Spinal cord (tissue), 10 donors: ENCODE measurements at places on chromosomes 6 and 20. TPM values are rescaled to one million over a fixed set of nuclear protein-coding genes. Genes with fewer than 3 reads are reported as not detected.

GRCh38 chr6:38215225-38215624 lies 395.7 kb downstream of the ZFAND3 start:
- no peaks in the 10 kb centered on the region for H3K27me3 ChIP-seq
- H3K27ac ChIP-seq, result peak overlapping the region; percentile 6
- H3K4me1 ChIP-seq, result peaks cover 38% of the 10 kb centered on the region

DNA sequence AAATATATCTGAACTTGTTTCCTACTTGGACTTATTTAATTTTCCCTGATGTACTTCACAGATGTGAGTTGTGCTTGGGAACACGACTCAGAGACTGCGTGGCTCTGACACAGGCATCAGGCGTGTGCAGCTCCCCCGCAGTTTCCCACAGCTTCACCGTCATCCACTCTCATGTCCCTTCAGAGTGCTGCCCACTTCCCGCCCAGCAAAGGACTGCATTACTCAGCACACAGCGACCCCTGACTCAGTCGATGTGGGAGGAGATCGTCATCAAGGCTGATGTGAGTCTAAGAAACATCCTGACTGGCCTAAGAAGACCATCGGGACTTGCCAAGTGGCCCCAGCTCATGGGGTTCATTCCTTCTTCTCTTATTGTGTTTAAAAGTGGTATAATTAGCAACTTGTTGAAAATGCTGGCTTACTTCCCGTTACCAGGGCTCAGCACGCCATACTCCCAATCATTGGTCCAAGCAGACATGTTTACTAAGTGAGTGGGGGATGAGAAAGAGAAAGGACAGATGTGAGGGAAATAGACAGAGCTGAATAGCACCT lies 539.4 kb upstream of the JARID2 start:
- DNase-seq, result no peak
- H3K27me3 ChIP-seq, result no peaks in the 10 kb centered on the region
- no peak overlapping the region for H3K27ac ChIP-seq
- no peaks in the 10 kb centered on the region for H3K36me3 ChIP-seq
- H3K4me3 ChIP-seq, result no peak overlapping the region
- H3K4me1 ChIP-seq, result peaks cover 4% of the 10 kb centered on the region

DNA sequence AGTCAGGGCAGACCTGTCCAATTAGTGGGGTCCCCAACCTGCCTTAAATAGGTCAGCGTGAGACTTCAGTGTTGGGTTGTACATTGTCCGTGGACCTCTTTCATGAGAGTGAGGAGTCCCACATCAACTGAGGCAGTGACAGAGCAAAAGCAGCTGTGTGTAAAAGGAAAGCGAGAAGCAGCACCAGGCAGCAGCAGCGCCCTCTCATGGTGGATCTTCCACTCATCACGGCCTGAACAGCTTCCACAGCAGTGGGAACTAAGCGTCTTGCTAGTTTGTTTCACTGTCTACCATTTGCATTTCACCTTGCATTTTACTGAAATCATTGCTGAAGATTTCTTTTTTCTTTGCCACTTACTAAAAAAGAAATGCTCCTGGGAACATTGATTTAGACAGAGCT lies 333.8 kb downstream of the PKHD1 start:
- no peaks in the 10 kb centered on the region for H3K27me3 ChIP-seq
- no peak overlapping the region for H3K4me3 ChIP-seq
- no peak for DNase-seq
- no peak overlapping the region for H3K27ac ChIP-seq
- no peaks in the 10 kb centered on the region for H3K4me1 ChIP-seq
- H3K36me3 ChIP-seq, result no peaks in the 10 kb centered on the region

The EPB41L1 gene
- total RNA-seq, result 152 TPM

DNA sequence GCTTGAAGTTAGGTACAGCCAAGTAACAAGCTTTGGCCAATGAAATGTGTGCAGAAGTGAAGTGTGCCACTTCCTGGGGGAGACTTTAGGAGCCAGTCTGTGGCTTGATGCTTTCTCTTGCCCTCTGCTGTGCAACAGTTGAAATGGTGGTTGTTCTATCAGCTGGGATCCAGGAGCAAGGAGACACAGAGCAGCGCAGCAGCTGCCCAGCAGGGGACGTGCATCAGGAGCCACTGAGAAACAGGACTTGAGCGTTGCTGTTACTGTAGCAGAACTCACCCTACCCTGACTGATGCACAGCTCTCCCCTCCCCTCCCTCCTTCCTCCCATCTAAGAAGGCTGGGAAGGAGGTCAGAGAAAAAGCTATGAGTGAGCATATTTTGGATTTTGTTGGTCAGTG lies 18.9 kb upstream of the CCN5 start:
- peaks cover 6% of the 10 kb centered on the region for H3K4me1 ChIP-seq
- no peak overlapping the region for H3K4me3 ChIP-seq
- H3K36me3 ChIP-seq, result no peaks in the 10 kb centered on the region
- no peak for DNase-seq
- H3K27me3 ChIP-seq, result no peaks in the 10 kb centered on the region

The WFDC5 gene
- total RNA-seq, result 0.28 TPM

DNA sequence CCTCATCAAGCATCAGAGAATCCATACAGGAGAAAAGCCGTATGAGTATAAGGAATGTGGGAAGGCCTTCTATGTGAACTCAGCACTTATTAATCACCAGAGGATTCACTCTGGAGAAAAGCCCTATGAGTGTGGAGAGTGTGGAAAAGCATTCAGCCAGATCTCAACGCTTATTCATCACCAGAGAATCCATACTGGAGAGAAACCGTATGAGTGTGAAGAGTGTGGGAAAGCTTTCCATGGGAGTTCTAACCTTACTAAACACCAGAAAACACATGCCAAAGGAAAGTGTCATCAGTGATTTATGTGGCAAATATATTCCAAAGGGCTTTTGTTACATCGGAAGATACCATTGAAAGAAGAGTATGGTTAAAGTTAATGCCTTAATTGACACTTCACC lies 25.4 kb downstream of the ZKSCAN8 start:
- DNase-seq, result no peak
- no peaks in the 10 kb centered on the region for H3K27me3 ChIP-seq
- no peak overlapping the region for H3K4me3 ChIP-seq

DNA sequence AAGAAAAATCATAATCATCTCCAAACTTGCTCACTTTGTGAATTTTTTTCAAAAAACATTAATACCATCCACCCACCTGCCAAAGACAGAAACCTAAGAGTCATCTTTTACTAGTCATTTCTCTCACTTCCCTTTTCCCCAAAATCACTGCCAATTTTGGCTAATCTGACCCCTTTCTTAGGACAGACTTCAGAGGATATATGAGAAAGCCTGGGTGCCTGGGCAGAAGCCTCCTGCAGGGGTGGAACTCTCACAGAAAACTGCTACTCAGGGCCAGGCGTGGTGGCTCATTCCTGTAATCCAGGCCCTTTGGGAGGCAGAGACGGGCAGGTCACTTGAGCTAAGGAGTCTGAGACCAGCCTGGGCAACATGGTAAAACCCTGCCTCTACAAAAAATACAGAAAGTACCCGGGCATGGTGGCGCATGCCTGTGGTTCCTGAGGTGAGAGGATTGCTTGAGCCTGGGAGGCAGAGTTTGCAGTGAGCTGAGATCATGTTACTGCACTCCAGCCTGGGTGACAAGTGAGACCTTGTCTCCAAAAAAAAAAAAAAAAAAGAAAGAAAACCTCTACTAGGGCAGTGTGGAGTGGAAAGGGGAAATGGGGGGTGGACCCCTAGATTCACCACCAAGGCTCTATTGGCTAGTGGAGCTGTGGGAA lies 3.8 kb downstream of the DEK start:
- peaks cover 16% of the 10 kb centered on the region for H3K36me3 ChIP-seq
- H3K4me1 ChIP-seq, result peaks cover 7% of the 10 kb centered on the region
- H3K27ac ChIP-seq, result no peak overlapping the region
- DNase-seq, result no peak
- H3K4me3 ChIP-seq, result no peak overlapping the region
- no peaks in the 10 kb centered on the region for H3K27me3 ChIP-seq

GRCh38 chr6:3429211-3429610 lies 27.6 kb downstream of the SLC22A23 start:
- no peak overlapping the region for H3K27ac ChIP-seq
- DNase-seq, result no peak
- no peak overlapping the region for H3K4me3 ChIP-seq

The MYCT1 gene
- 13.0 TPM for total RNA-seq

DNA sequence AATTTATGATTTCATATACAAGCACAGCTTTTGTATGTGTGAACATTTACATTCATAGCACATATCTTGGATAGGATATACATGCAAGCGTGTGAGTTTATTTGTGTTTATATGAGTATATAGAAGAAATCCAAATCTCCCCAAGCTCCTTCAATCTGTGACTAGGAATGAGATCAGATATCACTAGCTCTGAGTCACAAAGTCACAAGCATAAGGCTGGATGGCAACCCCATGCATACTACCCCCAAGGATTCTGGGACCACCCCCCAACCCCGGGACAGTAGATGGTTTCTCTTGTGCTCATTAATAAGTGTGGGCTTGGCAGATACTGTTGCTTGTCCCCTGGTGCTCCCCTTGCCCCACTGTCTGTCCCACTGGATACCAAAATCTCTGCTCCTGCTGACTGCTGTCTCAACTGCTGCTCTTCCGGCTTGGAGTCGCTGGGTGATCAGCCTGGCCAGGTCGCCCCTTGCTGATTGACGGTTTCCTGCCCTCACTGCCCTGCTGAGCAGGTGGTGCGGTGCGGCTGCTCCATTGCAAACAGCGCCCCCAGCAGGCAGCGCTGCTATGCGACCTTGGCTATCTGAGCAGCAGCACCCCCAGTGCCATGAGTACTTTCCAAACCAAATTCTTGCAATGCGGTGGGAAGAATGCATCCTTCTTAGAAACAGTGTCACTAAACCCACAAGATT lies 279.4 kb downstream of the CD83 start:
- H3K27me3 ChIP-seq, result no peaks in the 10 kb centered on the region
- no peak for DNase-seq
- no peak overlapping the region for H3K27ac ChIP-seq
- no peak overlapping the region for H3K4me3 ChIP-seq

- no peak overlapping the region for H3K27ac ChIP-seq
- no peaks in the 10 kb centered on the region for H3K27me3 ChIP-seq
- no peak overlapping the region for H3K4me3 ChIP-seq
- no peaks in the 10 kb centered on the region for H3K36me3 ChIP-seq
Observed at GRCh38 chr6:14088600-14089192, 28.9 kb upstream of the CD83 start.

The CALHM6 gene
- 6.7 TPM for total RNA-seq

GRCh38 chr20:620246-620645 lies 10.1 kb upstream of the TCF15 start:
- H3K4me3 ChIP-seq, result no peak overlapping the region
- no peaks in the 10 kb centered on the region for H3K36me3 ChIP-seq
- no peak overlapping the region for H3K27ac ChIP-seq

DNA sequence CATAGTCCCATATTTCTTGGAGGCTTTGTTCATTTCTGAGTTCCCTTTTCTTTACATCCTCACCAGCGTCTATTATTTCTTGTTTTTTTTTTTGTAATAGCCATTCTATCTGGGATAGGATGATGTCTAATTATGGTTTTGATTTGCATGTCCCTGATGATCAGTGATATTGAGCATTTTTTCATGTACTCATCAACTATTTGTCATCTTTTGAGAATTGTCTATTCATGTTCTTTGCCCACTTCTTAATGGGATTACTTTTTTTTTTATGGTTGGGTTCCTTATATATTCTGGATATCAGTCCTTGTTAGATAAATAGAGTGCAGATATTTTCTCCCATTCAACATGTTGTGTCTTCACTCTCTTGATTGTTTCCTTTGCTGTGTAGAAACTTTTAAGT lies 42.1 kb downstream of the CYB5R4 start:
- H3K4me1 ChIP-seq, result no peaks in the 10 kb centered on the region
- no peaks in the 10 kb centered on the region for H3K27me3 ChIP-seq
- H3K36me3 ChIP-seq, result no peaks in the 10 kb centered on the region
- no peak overlapping the region for H3K27ac ChIP-seq
- no peak for DNase-seq

GRCh38 chr6:70413992-70414494 lies 735 bp downstream of the FAM135A start:
- peak; percentile 53 for DNase-seq
- peaks cover 7% of the 10 kb centered on the region for H3K36me3 ChIP-seq
- peak overlapping the region; percentile 81 for H3K27ac ChIP-seq
- peak overlapping the region; percentile 72 for H3K4me3 ChIP-seq
- H3K27me3 ChIP-seq, result no peaks in the 10 kb centered on the region

DNA sequence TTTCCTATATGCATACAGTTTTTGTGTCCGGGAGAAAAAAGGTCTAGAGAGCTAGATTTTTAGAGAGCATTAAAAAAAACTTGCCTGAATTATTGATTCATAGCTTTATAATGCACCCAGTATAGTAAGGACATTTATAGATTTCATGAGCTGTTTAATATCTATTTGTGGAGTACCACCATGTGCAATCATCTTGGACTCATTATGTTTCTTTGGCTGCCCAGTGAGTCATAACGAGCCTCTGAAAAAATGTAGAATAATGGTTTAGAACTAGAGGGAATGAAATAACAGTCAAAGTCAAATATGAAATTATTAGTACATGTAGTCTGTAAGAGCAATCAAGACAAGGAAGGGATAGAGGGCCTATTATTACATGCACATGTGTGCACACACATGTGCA lies 350.0 kb downstream of the CD83 start:
- no peaks in the 10 kb centered on the region for H3K27me3 ChIP-seq
- no peaks in the 10 kb centered on the region for H3K4me1 ChIP-seq
- H3K27ac ChIP-seq, result no peak overlapping the region
- no peak overlapping the region for H3K4me3 ChIP-seq

- H3K4me3 ChIP-seq, result no peak overlapping the region
- H3K36me3 ChIP-seq, result peaks cover 14% of the 10 kb centered on the region
- H3K27me3 ChIP-seq, result no peaks in the 10 kb centered on the region
Observed at GRCh38 chr20:25544311-25544710, 41.0 kb downstream of the NINL start.

The MLN gene
- not detected for total RNA-seq

DNA sequence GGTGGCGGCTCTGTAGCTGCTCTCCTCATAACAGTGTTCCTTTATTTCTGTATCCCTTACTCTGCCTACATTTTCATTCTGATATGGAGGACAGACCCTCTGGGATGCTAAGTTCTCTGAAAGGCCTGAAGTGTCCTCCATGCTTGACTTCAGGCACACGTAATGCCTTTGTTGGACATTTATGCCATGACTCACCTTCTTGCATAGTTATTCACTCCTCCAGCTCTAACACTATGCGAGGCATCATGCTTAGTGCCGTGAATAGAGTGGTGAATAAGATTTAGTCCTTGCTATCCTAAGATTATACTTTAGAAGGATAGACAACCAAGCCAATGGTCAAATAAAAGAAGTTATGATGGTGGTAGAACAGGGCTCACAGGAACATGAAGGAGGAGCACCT lies 760.9 kb upstream of the FLRT3 start:
- H3K27ac ChIP-seq, result no peak overlapping the region
- no peaks in the 10 kb centered on the region for H3K27me3 ChIP-seq
- no peaks in the 10 kb centered on the region for H3K4me1 ChIP-seq
- no peaks in the 10 kb centered on the region for H3K36me3 ChIP-seq
- DNase-seq, result no peak

The TDRD6 gene
- 1.2 TPM for total RNA-seq
